ENCODE measurements at places on chromosomes 11 and 22.

DNA sequence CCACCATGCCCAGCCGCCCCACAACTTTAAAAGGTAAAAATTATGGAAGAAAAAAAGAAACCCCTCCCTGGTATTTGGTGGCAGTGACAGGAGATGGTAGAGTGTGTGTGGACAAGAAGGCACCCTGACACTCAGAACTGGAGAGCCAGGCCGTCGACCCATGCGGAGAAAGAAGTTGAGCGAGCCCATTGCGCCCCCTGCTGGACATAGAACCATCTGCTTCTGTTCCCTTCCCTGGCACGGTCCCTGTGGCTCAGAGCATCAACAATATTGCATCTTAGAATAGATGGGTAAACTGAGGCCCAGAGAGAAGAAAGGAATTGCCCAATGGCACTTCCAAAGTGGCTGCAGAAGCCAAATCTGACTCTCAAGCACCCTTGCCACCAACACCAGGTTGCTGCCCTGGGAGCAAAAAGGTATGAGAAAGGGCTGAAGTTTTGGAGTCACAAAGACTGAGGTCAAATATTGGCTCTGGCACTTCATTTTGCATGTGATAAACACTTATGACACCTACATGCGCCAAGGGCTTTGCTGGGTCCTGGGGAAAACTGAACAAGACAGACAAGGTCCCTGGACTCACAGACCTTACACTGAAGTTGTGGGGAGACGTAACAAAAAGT lies 8.6 kb downstream of the MRPL11 start:
- no peak overlapping the region for H3K27ac ChIP-seq
- H3K27me3 ChIP-seq: no peaks in the 10 kb centered on the region
- H3K4me1 ChIP-seq: no peaks in the 10 kb centered on the region
- peak; percentile 77 for DNase-seq
- H3K36me3 ChIP-seq: peaks cover under 1% of the 10 kb centered on the region
- no peak overlapping the region for H3K4me3 ChIP-seq

DNA sequence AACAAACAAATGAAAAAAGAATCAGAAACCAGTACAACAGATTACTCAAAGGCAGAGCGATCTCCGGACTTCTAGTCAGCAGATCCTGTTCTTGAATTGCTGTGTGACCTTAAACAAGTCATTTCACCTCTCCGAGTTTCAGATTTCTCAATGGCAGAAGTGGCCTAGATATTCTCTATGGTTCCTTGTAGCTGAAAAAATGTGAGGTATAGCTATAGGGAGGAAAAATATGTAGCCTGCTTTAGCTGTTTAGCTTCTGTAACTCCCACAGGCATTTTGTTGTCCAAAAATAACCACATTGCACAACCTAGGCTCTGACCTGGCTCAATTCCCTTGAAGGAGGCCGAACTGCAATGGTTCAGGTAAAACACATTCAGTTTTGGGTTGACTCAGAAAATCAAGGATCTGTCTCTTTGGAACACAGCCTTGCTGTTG lies 100.7 kb downstream of the DBX1 start:
- no peak for DNase-seq
- H3K36me3 ChIP-seq: peaks cover 13% of the 10 kb centered on the region
- no peaks in the 10 kb centered on the region for H3K4me1 ChIP-seq

GRCh38 chr22:42920101-42920820 lies 63.2 kb upstream of the ARFGAP3 start:
- H3K4me1 ChIP-seq: peaks cover 12% of the 10 kb centered on the region
- no peak overlapping the region for H3K4me3 ChIP-seq
- peak; percentile 64 for DNase-seq
- H3K36me3 ChIP-seq: no peaks in the 10 kb centered on the region

DNA sequence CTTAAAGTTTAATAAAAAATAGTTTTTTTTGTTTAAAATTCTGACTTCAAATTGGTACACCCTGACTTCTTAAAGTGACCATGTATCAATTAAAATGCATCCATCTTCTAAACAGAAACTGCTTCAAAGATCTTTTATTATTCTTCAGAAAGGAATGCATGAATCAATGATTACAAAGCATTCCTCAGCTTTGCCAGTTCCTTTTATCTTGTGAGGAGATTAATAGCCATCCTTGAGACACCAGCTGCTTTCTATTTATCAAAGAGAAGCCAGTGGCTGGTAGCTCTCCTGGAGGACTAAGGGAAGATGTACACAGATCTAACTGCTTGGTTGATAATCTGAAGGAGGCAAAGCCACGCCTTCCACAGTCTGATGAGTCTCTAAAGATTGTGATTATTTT lies 2222.5 kb downstream of the LRRC4C start:
- no peaks in the 10 kb centered on the region for H3K27me3 ChIP-seq
- H3K27ac ChIP-seq: no peak overlapping the region
- H3K36me3 ChIP-seq: no peaks in the 10 kb centered on the region

DNA sequence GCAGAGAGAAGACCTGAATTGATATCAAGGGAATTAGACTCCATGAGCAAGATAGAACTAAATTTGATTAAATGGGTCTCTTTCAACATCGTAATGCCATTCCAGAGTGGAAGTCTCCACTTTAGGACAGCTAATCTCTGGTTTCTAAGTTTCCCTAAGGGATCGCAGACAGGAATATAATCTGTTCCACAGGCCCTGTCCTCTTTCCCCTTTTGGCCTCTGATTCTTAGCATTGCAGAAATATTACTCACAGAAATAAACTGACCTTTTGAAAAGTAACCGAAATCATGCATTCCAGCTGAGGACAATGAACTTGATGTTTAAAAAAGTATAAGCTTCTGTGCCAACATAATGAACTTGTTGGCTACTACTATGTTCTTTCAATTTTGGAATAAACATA lies 227.8 kb downstream of the ETS1 start:
- H3K27ac ChIP-seq: no peak overlapping the region
- DNase-seq: peak; percentile 46
- no peak overlapping the region for H3K4me3 ChIP-seq
- H3K4me1 ChIP-seq: peaks cover 22% of the 10 kb centered on the region
- no peaks in the 10 kb centered on the region for H3K27me3 ChIP-seq

GRCh38 chr22:39243439-39244135 lies 1.2 kb downstream of the PDGFB start:
- peaks cover 3% of the 10 kb centered on the region for H3K4me1 ChIP-seq
- no peak overlapping the region for H3K4me3 ChIP-seq
- H3K27me3 ChIP-seq: peaks cover 52% of the 10 kb centered on the region
- H3K36me3 ChIP-seq: no peaks in the 10 kb centered on the region
- no peak overlapping the region for H3K27ac ChIP-seq
- no peak for DNase-seq
